ENCODE measurements at places on chromosomes 2 and 18. TPM values are rescaled to one million over a fixed set of nuclear protein-coding genes. Genes with fewer than 3 reads are reported as not detected.

Gene RGPD3
- polyA plus RNA-seq: 0.22 TPM

Gene PNPT1
- 14.3 TPM for polyA plus RNA-seq

Gene PCARE
- polyA plus RNA-seq: 0.28 TPM

Gene CHRND
- polyA plus RNA-seq: 173 TPM

Gene IGFBP5
- 548 TPM for polyA plus RNA-seq

Gene NTSR2
- polyA plus RNA-seq: not detected

Gene C1QL2
- not detected for polyA plus RNA-seq

Gene KHK
- 1.5 TPM for polyA plus RNA-seq

Gene ANKRD30BL
- 0.08 TPM for polyA plus RNA-seq

Gene NMS
- not detected for polyA plus RNA-seq

Gene AGXT
- not detected for polyA plus RNA-seq

Gene CPO
- 0.37 TPM for polyA plus RNA-seq

Gene SMARCAL1
- 19.5 TPM for polyA plus RNA-seq

Gene GTF2A1L
- polyA plus RNA-seq: not detected

Gene FOXD4L1
- 4.4 TPM for polyA plus RNA-seq

Gene TNFAIP6
- 9.0 TPM for polyA plus RNA-seq

Gene ALPG
- not detected for polyA plus RNA-seq

Gene SP9
- polyA plus RNA-seq: 0.23 TPM

Gene APLF
- 2.1 TPM for polyA plus RNA-seq

Gene IL36B
- polyA plus RNA-seq: not detected

Gene MAPK4
- polyA plus RNA-seq: 9.7 TPM

Data from hindlimb muscle (tissue), 1 donor.